ENCODE measurements at places on chromosomes 7 and 10.

DNA sequence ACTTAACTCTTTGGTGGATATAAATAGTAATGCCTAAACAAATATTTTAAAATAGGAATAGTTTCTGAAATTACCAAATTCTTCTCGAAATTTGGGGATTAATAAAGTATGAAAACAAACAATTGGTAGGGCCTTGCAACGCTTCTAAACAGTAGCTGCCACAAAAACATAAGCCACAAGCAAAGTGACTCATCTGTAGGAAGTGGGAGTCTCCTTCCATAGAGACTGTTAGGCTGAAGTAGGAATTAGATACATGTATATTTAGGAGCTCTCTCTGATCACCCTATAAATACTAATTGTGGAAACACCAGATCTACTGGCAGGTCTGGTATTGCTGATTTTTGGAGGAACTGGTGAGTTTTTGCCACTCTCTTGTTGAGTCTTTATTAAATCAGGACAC, 5.7 kb upstream of the LMOD2 start:
- DNase-seq, result no peak

DNA sequence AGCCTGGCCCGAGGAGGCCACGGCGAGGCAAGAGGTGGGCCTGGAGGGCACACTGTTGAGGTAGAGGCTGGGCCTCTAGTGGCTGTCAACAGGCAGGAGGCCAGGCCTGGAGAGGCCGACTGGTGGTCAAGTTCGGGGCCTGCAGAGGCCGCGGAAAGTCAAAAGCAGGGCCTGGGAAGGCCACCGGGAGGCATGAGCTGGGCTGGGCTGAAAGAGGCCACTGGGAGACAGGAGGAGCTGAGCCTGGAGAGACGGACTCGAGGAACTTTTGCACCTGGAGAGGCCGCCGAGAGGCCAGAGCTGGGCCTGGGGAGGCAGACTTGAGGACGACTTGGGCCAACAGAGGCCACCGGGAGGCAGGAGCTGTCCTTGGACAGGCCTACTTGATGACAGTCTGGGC, 321.2 kb downstream of the ZNF479 start:
- DNase-seq, result no peak

DNA sequence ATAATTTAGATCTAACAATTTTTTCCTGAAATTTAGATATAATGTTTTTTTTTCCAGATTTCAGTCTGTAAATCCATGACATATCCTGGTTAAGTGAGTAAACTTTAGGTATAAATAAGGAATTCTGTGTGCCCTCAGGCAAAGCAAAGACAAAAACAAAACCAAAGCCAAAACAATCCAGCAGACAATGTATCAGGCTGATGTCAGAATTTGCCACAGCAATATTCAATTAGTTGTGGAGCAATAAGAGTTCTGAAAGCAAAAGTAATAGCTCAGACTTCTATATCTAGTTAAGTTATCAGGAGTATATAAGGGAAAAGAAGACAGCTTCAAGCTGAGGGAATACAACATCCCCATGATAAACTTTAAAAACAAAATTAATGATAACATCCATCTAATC, 82.0 kb downstream of the MKX start:
- DNase-seq, result no peak

GRCh38 chr10:121891103-121891502, 36.7 kb downstream of the ATE1 start:
- no peak for DNase-seq

- no peak for DNase-seq
Measured at GRCh38 chr7:37645282-37646050, 38.1 kb upstream of the GPR141 start.

DNA sequence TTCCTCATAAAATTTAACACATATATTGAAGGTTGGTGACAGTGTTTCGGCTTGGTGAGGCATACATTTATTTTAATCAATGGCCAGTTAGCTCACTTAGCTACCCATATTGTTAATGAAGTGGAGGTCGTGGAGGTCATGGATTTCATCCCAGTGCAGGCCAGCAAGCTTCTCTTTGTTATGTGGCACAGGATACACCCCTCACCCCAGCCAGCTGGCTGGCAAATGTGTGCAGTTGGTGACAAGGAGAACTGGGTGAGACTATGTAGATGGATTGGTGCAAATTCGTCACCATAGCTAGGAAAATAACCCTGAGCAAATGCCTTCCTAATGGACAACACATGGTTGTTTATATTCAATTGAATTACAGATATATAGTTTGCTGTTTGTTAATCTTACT, 50.5 kb upstream of the FOXP2 start:
- no peak for DNase-seq

DNA sequence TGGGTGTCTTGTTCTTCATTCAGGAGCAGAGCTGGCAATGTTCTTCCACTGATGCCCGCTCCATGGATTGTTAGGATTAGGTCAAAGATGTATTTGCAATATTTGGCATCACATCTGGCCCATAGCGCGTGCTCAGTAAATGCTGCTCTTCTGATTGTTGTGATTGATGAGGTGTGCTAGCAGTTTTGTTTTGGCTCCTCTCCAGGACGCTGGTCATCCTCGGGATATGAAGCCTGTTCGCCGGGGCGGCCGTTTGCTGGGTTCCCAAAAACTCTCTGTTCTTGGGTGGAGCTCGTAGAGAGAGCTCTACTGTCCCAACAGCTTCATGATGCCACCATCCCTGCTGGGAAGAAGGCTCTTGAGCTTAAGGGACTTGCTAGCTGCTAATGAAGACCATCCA, 96.9 kb downstream of the XRCC2 start:
- DNase-seq, result no peak

DNA sequence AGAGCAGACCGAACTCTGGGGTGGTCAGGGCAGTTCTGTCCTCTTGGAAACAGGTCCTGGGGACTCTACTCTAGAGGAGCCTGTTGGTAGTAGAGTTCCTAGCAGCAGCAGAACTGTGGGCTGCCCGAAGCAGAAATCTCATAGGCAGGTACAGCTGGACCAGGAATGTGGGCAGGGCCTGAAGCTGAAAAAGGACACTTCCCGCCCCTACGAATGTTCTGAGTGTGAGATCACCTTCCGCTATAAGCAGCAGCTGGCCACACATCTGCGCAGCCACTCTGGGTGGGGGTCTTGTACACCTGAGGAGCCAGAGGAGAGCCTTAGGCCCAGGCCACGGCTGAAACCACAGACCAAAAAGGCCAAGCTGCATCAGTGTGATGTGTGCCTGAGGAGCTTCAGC, 8.3 kb upstream of the ZNF783 start:
- no peak for DNase-seq

- no peak for DNase-seq
Measured at GRCh38 chr10:130438861-130439260, 302.7 kb downstream of the GLRX3 start.

DNA sequence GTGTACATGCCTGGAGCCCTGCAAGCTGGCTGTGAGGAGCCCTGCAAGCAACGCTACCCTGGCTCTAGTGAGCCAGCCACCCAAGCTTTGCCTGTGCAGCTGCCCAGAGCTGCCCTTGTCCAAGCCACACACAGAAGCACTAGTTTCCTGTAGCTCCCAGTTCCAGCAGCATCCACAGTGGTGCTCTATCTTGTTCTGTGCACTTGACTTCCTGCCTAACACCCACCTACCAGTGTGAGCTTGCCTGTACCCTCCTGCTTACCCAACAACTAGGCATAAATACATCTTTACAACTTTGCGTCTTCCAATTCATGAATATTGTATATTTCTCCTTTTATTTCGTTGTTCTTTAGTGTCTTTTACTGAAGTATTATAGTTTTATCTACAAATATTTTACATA, 32.2 kb upstream of the ZNF518A start:
- no peak for DNase-seq

GRCh38 chr10:15015451-15015850, 28.3 kb upstream of the OLAH start:
- no peak for DNase-seq

GRCh38 chr10:79930267-79930666, 18.6 kb downstream of the SFTPD start:
- DNase-seq, result no peak

GRCh38 chr7:144127714-144128334, 4.8 kb downstream of the OR2A14 start:
- peak; percentile 86 for DNase-seq

- DNase-seq, result no peak
Measured at GRCh38 chr10:48526011-48526821, 78.7 kb downstream of the ARHGAP22 start.

DNA sequence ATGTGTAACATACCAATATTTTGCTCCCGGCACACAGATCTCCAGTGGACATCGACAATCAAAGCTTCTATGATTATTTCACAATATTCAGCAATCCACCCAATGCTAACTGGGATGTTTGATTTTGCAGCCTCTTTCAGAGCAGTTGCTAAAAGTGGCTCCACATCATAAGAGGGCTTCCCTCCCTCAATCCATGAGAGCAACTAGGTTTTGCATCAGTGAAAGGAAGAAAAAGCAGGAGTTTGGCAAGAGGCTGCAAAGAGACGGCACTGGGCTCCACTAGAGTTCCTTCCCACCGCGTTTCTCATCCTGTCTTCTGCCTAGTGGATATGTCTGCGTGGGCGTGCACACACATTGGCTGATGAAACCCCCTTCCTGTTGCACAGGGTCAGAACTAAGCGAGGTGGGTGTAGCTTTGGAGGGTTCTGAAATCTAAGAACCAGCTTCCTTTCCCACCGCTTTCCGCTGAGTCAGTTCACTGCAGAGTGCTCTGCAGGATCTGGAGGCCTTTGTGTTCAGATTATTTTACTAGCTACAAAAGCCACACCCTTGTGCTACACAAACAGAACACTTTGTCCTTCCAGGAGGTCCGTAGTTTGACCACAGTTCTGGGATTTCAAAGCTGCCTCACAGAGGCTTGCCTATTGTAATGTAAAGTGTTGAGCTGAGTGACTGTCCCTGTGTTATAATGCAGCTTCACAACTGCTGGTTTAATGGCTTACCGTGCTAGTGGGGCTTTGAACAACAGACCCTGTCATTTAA, 28.1 kb downstream of the ARL4A start:
- DNase-seq, result no peak

- DNase-seq, result no peak
Measured at GRCh38 chr7:133139350-133139749, 57.5 kb upstream of the CHCHD3 start.

GRCh38 chr7:31488562-31489203, 25.2 kb upstream of the ITPRID1 start:
- DNase-seq, result no peak

DNA sequence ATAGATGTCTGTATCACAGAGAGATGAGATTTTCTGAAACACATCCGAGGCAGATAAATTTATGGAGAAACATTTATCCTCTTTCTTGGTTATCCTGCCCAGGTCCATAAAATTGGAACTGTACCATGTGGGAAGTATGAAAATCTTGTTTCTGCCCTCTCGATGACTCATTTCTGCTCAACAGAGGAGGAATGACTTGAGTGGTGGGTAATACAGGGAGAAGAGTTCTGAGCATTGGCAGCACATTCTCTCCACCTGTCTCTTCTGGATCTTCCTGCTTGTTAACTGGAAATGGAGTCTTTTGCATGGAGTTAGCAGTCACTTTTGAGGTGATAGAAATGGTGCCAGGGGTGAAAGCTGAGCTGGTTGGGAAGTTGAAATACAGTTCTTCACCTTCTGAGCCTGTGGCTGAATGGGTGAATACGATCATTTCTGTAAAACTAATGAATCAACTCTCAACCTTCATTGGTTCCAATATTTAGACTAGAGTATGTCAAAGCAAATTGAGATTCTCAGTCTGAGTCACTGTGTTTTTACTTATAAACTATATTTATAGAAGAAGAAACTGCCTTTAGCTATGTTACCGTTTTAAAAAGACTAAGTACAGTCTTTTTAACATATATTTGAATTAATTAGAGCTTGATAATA, 945.5 kb downstream of the SORCS3 start:
- DNase-seq, result no peak

- no peak for DNase-seq
Measured at GRCh38 chr10:75640803-75641202, 209.4 kb downstream of the LRMDA start.

- DNase-seq, result no peak
Measured at GRCh38 chr7:130921391-130922180, 187.6 kb upstream of the KLF14 start.

GRCh38 chr7:151273651-151274390, 25.3 kb upstream of the SMARCD3 start:
- DNase-seq, result no peak

DNA sequence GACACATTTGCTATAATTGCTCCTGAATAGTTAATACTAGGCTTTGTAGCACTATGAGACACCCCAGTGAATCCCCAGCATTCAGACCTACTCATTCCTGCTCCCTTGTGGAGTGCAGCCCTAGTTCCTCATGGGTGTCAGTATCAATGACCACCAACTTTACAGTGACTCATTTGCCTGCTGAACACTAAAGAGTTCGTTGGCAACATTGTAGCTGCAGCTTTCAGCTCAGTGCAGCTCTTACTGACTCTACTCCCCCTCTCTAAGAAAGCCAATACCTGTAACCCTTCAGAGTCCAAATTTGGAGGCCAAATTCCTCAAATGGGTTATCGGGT, 127.1 kb upstream of the MTPN start:
- no peak for DNase-seq

DNA sequence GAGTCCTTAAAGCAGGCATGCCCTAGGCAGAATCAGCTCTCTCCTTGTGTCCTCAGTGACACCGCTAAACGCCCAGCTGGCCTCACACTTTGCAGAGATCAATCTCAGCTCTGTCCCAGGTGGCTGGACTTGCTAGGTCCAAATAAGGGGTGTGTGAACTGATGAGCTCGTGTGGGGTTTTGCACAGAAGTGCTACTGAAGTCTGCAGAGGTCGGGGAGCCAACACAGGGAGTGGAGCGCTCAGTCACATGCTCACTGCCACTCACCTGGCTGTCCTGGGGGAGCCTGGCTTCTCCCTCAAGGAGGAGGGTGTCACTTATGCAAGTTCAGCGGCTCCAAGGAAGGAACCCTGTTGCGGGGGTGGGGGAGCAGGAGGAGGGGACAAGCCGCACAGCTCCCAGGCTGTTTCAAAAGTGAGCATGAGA, 2.0 kb downstream of the ELN start:
- no peak for DNase-seq

- no peak for DNase-seq
Measured at GRCh38 chr7:117195361-117196029, 127.4 kb downstream of the WNT2 start.

DNA sequence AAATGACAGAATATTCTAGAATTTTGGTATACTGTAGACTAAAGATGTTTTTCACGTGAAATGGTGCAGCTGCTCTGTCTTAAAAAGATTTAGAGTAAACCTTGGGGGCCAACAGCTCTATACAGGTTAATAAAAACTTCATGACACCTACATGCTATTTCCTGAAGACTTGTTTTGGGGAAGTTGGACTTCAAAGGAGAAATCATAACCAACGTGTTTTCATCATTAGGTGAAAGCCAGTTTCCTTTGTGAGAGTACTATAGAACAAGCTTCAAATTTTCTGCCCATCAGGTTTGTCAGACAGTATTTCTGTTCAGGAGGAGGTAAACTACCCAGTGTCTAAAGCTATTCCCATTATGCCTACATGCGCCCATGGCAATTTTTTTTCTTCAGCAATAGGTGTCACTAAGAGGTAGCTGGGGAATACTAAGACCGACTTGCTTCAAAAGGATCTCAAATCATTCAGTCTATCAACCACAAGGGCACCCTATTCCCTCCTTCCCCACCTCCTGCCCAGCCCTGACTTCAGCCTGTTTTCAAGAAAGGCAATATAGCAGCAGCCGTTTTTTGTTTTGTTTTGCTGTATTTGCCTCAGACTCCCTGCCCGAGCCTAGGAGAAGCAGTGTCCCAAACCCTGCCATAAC, 237.3 kb upstream of the SP8 start:
- no peak for DNase-seq
